SK-MEL-5 (cell line): ENCODE measurements at places on chromosomes 1 and 21. TPM values are rescaled to one million over a fixed set of nuclear protein-coding genes. Genes with fewer than 3 reads are reported as not detected.

GRCh38 chr1:228081578-228082213, 812 bp upstream of the ARF1 start:
- DNase-seq, result no peak

DNA sequence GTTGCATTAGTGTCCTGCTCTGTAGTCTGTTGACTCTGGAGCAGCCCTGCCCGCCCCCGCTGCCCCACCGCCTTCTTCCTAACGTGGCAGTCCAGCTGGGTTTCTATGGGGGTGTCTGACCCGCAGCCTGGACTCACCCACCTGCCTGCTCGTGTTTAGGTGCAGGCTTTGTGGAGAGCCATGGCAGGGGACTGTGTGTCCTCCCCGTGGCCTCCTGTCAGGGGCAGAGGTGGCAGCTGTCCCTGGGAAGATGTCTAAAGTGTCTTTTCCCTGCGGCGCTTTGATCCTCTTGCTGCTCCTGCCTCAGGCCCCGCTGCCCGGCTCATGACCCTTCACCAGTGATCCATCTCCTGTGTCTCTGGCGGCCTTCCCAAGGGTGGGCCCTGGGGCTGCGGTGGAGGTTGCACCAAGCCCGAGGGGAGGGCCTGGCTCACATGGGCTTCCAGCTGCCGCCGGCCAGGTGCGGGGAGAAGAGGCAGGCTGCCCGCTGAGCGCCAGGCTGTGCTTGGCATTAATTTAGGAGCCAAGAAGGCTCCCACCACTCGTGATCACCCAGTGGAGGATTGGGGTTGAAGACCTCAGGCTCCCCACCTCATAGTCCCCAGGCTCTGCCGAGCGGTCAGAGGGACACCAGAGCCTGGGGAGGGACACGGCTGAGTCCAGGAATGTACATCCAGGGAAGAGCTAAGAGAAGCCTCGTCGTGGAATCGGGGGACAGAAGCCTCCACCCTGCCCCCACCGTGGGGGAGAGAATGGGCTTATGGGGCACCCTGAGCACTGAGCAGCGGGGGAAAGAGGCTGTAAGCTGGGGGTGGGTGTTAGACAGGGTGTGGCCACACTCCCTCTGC, 44.1 kb downstream of the COL18A1 start:
- DNase-seq, result no peak

- no peak for DNase-seq
Observed at GRCh38 chr21:29326914-29327554, 28.3 kb downstream of the BACH1 start.

DNA sequence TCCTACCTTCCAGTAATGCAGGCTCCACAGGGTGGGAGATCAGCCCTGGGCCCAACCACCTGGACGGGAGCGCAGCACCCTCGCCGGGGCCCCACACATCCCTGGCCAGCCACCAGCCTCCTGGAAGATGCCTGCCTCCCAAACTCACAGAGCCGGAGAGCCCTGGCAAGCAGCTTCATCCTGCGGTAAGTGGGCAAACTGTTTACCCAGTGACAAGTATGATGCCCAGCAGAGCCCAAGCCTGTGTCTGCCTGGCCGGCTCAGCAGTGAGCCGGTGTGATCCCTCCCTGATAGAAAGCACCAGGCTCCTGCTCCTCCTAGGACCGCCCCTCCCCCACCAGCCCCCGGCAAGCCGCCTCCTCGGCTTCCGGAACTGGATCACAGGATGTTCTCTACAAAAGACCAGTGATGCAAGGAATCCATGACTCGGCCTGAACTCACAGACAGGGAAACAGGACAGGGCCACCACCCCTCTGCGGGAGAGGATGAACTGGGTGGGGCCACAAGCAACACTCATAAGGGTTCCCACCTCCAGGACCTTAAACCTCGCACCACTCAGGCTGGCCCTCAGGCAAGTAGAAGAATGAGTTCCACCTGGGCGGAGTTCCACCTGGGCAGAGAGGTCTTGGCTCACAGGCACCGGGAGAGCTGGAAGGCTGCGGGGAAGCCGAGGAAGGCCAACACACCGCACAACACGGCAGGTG, 7.9 kb downstream of the ACOT7 start:
- DNase-seq, result peak; percentile 90

The EDARADD gene
- total RNA-seq, result 2.4 and 2.5 TPM in 2 replicates
